ENCODE measurements at places on chromosomes 11 and 22.
A peak's percentile ranks its signal among the peaks of the same experiment; 100 is the strongest.

DNA sequence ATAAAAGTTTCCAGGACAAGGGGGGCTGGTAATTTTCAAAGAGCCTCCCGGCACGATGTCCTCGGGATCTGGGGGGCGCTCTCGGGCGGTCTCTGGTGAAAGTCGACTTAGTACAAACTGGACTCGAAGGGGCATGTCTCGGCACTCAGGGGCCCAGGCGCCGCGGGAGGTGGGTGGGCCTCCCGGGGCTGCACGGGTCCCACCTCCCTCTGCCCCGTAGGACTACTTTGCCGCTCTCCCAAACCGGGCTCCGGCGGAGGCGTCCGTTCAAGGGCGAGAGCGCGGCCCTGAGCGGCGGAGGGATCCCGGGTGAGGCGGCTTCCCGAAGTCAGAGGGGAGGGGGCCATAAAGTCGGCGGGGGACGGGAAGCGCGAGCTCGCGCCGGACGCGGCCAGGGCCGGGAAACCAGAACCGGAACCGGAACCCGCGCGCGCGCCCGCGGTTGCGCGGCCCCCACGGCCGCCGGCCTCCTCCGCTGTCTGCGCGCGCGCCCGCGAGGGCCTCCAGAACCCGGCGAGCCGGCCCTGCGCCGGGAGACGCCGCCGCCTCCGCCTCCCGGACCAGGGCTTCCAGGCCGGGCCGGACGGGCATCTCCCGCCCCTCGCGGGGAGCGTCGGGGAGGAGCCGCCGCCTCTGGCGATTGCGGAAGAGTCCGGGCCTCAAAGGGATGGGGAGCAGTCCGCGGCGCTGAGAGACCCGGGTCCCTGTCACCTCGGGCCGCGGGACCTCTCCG is at the start of gene ARHGEF12:
TSS of gene ARHGEF12 (plus strand) at position 506 of the 733 bp plus-strand sequence. CDS start 831 bp downstream, outside the sequence.
- DNase-seq = peak; percentile 88

- DNase-seq = no peak
Observed at GRCh38 chr22:29014293-29014692, 47.3 kb downstream of the C22orf31 start.

DNA sequence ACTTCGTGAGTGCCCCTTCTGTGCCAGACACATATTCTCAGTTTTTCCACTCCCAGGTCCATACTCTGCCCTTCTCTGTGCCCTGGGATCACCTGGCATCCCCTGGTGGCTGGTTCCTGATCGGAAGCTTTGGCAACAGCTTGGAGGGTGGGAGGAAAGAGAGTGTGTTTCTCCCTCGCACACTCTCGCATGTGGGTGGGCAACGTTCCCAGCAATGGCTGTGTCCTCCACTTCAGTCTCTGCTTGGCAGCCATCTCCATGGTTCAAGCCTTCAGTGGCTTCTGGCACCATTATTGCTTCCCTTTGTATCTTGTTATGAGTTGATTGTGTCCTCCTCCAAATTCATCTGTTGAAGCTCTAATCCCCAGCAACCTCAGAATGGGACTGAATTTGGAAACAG is 342.7 kb upstream of the SYN3 start:
- DNase-seq = no peak

DNA sequence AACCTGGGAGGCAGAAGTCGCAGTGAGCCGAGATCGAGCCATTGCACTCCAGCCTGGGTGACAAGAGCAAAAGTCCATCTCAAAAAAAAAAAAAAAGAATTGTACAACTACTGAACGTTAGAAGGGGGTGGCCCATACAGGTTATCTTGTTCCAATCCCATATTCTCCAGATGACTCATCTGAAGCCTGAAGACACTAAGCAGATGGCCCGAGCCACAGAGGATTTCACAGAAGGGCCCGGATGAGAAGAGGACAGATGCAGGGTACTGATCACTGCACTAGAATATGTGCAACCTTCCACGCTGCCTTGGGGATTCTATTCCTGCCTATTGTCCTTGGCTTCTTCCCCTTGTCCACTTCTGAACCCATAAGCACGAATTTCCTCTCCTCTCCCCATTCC is 70.9 kb upstream of the UBASH3B start:
- DNase-seq = no peak

DNA sequence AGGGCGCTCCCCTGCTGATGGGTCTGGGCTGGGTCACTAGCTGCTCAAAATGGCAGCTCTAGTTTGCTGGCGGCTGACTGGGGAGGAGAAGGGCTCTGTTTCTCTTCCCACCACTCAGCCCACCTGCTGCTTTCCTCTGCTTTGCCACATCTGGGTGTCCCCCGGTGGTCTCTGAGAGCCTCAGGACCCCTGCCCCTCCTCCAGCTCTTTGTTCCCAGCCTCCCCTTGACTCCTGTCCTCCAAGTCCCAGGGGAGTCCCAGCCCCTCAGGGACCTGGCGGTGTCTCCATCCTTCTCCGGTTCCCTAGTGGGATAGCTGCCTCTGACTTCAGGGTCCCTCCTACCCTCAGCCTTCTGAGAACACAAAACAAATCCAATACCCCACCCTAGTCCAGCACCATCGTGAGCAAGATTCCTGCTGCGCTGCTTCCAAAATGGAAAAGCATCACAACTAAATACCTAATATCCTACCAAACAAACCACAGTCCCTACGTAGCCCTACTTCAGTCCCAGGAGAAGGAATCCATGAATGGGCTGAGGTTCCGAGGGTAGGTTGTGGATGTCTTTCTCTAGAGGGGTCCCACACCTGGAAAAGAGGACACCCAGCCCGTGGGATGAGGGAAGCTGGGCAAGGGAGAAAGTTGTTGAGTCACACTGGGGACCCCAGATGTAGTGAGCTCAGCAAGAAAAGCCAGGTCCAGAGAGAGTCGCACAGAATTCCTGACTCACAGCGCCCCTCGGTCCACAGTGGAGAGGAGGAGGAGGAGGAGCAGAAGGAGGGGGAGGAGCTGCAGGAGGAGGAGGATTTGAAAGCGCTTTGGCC is 45.0 kb upstream of the NNMT start:
- DNase-seq = no peak

DNA sequence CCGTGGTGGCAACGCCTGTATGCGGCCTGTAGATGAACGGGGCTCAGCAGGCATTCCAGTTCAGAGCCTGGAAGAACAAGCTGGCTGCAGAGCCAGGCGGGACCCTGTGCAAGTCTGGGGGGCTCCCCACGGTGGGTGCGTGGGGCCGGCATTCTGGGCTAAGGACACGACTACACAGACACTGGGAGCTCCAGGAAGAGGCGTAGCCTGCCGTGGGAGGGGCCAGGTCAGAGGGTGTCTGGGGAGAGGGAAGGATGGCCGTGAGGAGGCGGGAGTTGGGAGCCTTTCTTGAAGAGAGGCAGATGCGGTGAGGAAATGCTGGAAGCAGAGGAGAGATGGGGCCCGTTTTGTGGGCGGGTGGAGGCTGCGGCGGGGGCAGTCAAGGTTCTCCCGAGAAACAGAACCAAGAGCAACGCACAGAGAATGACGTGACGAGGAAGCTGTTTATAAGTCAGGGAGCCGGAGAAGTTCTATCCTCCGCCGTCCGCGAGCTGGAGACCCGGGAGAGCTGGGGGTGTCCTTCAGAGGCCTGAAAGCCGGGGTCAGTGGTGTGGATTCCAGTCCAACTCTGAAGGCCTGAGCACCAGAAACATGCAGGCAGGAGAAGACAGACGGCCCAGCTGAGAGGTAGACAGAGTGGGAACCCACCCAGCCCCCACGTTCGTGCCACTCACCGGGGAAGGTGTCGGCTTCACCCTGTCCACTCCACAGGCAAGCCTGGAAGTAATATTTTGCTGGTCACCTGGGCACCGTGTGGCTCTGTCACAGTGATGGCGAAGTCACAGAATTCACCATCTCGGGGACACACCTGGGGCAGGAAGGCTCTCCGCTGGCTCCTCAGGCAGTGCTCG is 529.6 kb downstream of the BRD1 start:
- DNase-seq = no peak

DNA sequence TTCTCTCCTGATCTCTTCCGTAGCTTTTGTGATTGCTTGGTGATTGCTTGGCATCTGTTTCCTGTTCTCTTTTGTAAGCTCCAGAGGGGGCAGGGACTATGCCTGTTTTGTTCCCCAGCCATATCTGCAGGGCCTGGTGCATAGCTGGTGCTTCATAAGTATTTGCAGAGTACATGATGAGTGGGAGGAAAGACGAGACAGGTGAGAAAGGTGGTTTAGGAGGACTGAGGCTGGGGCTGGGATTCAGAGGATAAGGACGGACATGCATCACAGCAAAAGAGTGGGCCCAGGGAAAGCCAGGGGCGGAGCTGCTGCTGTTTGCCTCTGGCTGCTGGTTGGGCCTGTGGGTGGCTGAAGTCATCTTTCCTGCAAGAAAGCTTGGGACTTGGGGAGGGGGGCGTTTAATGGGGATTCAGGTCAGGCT is 62.4 kb downstream of the DSCAML1 start:
- no peak for DNase-seq

- peak; percentile 57 for DNase-seq
Observed at GRCh38 chr11:109970516-109971183, 122.5 kb upstream of the ZC3H12C start.

DNA sequence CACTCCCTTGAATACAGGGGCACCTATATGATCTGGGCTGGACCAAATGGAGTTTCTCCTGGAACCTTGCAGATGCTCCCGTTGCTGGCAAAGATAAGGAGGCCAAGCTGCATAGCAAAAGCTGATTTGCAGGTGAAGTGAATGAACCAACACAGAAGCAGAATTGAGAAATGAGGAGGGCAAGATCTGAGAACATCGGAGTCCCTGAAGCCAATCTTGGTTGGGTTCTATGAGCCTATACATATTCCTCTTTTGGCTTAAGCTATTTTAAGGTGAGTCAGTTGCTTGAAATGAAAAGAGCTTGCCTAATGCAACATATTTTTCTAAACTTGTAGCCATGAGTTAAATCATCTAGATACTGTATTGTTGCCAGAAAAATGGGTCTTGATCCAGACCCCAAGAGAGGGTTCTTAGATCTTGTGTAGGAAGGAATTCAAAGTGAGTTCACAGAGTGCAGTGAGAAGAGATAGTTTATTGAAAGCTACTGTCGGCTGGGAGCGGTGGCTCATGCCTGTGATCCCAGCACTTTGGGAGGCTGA is 23.5 kb downstream of the WEE1 start:
- DNase-seq = no peak

DNA sequence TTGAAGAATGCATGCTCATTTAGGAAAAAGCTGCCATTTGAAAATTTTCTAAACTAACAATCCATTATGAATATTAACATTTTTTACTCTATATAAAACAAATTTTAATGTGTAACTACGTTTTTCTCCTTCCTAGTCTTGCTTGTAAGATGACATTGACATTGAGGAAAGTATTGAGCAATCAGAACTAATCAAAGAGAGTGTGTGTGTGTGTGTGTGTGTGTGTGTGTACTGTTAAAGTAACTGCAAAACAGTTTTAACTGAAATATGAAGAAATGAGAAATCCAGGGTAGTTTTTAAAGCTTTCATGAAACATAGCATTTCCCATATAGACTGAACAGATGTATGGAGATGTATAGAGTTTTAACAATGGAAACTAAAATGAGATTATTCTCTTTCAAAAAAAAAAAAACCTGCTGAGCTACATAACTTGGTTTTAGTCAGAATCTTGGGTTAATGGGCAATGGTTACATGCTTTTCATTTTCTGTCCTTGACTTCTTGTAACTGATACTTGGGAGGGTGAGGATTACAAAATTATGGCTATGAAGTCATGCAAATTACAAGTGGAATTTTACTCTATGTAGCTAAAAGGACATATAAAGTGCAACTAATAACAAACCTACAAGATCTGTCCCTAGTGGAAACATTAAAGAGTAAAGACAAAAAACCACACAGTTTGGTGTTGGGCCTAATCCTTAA is 2.0 kb downstream of the PDGFD start:
- DNase-seq = no peak

DNA sequence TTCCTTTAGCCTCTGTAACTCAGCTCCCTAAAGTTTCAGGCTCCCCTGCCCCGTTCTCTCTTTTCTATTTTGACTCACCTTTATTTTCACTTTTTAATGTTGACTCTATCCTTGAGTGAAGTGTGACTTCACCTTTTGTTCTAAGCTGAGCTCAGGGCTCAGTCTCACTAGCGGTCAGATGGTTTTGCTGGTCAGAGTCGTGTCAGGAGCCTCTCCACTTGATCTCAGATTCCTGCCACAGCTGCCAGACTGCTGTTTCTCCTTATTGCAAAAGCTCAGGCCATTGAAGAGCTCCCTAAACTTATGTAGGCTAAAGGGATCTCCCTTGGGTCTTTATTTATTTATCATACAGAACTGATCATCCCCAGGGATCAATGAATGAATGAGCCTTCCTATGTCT is 13.7 kb upstream of the POU2AF2 start:
- DNase-seq = no peak

GRCh38 chr11:126311401-126312291 is 7.8 kb downstream of the DCPS start:
- no peak for DNase-seq

- DNase-seq = no peak
Observed at GRCh38 chr11:130771708-130772107, 144.6 kb downstream of the SNX19 start.

DNA sequence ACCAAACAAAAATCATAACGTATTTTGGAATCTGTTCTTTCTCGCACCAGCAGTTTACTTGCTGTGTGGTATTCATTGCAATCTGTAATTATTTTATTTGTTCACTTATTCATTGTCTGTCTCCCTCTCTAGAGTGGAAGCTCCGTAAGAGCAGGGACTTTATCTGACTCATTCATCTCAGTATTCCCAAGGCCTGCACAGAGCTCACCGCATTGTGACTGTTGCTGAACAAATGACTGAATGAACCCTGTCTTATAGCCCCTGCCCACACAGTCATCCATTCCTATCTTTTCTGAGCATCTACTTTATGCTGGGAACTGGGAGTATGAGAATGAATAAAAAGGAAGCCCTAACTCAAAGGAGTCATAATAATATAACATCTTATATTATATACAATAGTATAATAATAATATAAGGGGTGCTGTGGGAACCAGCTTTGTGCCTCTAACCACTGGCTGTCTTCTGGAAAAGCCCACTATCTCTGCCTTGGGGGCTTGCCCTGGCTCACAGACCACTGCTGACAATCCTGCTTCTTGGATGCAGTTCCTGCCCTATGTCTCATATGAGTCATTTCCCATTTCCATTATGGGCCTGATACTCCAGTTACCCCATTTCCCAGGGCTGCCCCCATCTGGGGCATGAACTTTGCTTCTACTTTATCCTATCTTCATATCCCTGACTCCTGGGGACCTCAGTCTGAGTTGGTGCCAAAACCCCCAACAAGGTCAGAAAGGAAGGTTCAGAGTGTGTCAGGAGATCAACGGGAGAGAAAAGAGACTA is 11.0 kb downstream of the XRRA1 start:
- no peak for DNase-seq

Data from RPMI8226 (cell line).